ENCODE measurements at places on chromosomes 4 and X.

DNA sequence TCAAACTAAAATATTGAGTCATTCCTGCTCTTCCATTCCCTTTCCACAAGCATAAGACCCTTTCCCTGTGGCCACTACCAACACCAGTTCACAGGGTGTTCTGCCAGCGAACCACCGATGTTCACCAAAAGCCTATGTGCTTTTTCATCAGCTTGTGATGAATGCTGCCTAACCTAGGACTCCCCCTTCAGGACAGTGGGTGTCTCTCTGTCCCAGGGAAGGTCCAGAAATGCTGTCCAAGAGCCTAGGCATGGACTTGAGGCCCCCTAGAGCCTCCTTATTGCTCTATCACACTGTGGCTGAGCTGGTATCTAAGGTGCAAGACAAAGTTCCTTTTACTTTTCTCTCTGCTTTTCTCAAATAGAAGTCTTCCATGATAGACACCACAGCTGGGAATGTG lies 1015.6 kb downstream of the PCDH19 start:
- no peak for DNase-seq

- DNase-seq, result no peak
These were observed 35.5 kb downstream of the DLG3 start for GRCh38 chrX:70479922-70480659.

GRCh38 chr4:134888156-134888555 lies 686.6 kb upstream of the PABPC4L start:
- no peak for DNase-seq

DNA sequence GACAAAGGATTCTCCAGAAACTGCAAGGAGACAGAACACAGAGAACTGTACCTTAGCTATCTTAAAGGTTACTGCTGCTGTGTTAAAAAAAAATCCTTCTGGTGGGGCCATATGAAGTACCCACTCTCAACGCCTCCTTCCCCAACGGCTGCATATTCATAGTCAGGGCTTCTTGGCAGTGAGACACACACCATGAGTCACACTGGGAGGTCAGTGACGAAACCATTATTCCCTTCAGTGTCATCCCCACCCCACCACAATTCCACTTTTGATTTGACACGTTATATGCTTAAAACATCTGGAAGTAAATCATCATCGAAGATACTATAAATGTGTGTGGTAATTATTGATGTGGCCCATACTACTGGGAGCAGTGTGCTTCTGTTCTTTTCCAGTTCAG lies 271.5 kb downstream of the LDB2 start:
- DNase-seq, result no peak

- DNase-seq, result no peak
These were observed 3.5 kb downstream of the ADH6 start for GRCh38 chr4:99215521-99215920.

Measured in NCI-H526 treated with DMSO at 0.1 percent for 48 hours (cell line).